Activated CD8-positive, alpha-beta memory T cell treated with anti-CD3 and anti-CD28 coated beads for 48 hours (primary cell): ENCODE measurements at places on chromosomes 4 and X.

- no peak for DNase-seq
Observed at GRCh38 chrX:3526731-3527130, 180.3 kb upstream of the MXRA5 start.

GRCh38 chrX:112786076-112786475, 54.6 kb downstream of the AMOT start:
- no peak for DNase-seq

DNA sequence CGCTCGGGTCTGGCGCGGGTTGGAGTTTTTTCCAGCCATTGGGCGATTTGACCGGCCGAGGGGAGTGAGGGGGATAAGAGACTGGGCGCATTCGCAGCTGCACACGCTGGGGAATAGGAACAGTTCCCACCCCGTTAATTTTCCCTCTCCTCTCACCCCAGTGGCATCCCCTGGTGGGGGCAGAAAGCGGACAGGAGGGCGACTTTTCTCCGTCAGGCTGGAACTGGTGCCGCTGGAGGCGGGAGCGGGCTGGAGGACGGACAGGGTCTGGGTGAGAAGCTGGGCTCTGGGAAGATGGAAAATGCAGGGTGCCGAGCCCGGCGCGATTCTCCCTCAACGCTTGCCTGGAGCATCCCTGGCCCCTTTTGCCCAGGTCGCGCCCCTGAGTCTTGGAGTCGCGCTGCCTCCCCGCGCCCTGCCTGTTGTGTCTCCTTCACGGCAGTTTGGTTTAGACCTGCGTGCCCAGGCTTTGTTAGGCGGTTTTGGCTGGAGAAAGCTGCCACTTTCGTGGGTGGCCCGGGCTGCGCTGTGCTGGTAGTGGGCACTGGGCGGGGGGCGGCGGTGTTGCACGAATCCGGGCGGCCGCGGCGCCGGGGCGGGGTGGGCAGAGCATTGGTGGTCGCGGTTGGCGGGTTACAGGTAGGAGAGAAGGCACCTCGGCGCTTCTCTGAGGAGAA, 2.0 kb downstream of the ADGRL3 start:
- DNase-seq, result no peak

DNA sequence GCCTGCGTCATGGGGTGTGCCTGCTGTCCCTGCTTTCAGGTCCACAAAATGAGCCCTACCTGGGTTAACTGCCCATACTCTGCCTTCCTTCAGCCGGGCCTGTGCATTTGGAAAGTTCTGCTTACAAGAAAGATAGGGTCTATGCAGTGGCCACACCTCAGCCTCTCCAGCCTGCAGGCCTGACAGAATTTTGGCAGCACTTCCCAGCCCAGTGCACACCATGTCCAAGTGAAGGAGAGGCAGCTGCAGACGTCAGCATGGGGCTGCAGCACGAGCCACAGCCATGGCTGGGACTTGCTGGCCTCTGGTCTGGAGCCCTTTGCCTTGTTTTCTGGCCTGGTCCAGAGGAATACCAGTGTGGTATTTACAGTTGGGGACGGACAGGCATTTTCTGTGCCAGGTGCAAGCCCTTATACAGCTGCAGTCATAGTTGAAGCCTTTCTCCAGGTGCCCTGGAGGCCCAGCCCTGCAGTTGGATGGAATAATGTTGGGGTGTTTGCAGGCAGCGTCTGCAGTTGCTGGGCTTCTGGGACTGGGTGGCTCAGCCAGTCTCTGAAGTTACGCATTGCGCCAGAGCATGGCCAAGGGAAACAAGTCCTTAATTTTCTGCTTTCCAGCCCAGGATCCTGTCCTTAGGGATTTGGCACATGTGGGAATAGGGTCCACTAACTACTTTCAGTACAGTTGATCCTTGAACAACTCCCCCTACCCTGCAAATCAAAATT, 26.2 kb downstream of the JADE1 start:
- DNase-seq, result no peak

- DNase-seq, result no peak
Observed at GRCh38 chr4:3426465-3427133, 15.2 kb upstream of the HGFAC start.

DNA sequence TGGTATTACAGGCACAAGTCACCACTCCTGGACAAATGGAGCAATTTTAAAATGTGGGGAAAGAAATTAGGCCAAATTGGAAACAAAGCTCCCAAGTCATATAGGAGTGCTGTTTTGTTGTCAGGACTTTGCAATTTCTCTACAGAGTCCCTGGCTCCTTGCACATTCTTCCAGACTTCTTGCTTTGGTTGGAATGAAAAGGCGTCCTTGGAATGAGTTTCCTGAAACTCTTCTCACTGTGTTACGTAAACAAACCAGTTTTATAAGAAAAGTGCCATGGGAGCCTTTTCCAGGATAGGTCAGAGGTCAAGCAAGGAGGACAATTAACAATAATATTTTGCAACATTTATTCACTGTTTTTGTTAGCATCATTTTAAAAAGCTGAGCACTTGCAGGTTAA, 32.4 kb upstream of the KIT start:
- DNase-seq, result no peak
